GM19239 (cell line): ENCODE measurements at places on chromosomes 12 and 14.
A peak's percentile ranks its signal among the peaks of the same experiment; 100 is the strongest.

GRCh38 chr12:77120156-77121085 is 55.1 kb upstream of the E2F7 start:
- no peak for DNase-seq

DNA sequence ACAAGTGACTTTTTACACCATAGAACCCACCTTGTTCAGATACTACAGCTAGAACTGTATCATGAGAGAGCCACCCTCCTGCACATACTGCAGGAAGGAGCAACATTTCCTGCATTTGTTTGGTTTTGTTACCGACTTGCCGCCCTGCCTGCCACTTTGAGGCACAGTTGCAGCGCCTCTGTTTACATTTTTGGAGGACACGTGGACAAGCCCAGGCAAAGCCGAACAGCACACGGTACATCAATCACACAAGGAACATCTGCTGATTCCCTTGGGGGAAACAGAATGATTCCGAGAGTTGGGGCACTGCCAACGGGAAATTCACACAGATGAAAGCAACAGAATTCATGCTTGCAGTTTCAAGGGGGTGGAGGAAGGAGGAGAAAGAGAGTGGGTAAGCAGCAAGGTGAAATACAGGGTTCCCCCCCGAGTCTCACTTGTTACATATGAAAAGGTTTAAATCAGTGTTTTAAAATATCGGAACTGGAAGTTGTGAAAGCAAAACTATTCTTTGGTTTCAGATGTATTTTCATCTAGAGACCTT is 110.7 kb downstream of the BTG1 start:
- DNase-seq, result peak; percentile 10

DNA sequence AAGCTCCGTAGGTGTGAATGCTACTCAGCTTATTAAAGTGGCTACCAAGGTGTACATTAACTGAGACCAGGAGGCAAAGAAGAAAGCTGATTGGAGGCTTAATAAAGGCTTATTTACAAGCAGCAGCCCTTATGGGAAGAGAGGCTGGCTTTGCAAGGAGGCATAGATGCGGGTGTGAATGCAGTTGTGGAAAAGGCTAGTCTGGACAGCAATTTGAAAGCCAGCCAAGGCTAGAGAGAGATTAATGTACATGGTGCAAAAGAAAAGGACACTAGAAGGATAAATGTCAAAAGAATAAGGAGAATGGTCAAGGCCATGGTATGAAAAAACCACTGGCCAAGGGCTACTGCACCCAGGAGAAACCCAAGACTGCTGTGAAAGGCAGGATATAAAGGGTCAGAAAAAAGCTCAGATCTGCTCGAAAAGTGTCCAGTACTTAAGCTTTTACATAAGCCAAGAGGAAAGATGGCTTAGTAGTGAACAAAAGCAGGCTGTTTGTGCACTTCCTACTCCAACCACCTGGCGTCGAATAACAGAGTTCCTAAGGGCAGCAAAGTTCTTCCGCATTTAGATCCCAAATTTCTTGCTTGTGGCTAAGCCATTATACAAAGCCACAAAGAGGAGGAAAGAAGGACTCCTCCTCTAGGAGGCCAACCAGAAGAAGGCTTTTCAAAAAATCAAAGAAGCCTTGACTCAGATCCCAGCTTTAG is 24.0 kb downstream of the KLRK1 start:
- DNase-seq, result no peak

DNA sequence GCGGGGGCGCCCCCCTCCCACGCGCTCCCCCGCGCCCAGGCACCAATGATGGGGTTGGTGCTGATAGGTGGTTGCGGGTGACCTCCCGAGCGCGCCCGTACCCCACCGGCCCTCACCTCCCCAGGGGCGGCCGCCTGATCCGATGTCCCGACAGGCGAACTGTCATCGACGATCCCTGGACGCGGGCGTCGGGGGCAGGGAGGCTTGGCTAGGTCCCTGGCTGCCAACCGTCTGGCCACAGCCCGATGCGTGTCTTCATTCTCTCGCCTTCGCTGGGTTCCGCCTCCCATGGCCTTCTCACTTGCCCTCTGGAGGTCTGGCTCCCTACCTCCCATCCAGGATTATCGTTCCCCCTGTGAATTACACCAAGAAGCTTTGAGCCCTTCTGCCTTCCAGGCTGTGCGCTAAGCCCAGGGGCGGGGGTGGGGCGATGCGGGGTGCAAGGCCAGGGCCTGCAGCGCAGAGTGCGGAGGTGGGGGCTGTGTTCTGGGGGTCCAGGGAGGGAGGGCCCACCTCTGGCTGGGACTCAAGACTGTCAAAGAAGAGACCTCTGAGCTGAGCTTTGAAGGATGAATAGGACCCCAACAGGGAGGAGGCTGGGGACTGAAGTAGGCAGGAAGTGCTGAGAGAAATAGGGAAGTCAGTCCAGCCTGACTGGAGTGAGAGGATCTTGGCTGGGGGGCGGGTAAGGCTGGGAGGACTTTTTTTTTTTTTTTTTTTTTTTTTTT is 7.7 kb upstream of the RACGAP1 start:
- DNase-seq, result no peak

- DNase-seq, result no peak
These were observed 1.7 kb downstream of the CDK17 start for GRCh38 chr12:96398424-96399119.

GRCh38 chr14:23142826-23143225 is 23.8 kb upstream of the CEBPE start:
- no peak for DNase-seq

DNA sequence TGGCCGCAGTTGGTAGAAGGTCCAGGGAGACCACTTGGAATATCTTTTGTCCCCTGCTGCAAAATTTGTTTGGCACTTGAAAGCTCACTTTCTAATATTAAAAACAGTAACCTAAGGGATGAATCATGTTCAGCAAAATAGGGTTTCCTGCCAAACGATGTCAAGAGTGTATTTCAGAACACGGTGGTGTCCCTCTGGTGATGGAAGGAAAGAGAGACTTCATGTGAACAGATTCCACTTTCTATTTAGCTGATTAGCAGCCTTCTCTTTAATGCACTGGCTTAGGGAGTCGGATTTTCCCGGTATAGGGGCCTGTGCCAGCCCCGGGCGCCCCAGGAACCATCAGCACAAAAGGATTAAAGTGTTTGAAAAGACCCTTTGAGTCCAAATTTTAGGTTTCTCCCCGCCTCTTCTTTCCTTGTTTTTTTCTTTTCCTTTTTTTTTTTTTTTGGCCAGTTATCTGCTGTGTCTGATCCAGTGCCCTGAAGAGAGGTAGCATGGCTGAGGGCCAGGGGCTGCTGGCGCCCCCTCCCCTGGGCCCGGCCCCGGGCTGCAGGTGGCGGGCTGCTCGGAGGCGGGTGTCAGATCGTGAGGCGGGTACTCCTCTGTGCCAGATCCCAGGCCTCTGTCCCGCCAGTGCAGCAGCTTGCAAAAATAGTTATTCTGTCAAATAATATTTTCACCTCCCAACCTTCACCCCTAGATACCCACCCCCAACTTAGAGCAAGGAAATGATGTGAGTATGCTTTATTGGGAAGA is 88.3 kb downstream of the TESC start:
- DNase-seq, result no peak

DNA sequence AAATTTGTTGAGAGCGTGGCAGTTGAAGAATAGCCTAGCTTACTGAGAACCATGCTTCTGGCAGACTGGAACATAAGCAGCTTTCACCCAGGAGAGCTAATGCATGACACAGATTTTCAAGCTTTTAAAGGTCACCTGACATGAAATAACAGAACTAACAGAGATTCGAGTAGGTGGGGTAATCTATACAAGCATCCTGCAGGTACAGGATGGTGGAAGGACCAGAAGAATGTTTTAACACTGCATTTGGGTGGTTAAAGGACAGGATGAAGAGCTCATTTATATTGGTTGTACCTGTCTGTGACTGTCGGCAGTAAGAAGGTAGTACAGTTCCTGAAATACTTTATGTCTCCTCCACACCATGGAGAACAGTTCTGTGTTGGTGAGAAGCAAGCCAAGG is 8.9 kb downstream of the PELI2 start:
- DNase-seq, result no peak

DNA sequence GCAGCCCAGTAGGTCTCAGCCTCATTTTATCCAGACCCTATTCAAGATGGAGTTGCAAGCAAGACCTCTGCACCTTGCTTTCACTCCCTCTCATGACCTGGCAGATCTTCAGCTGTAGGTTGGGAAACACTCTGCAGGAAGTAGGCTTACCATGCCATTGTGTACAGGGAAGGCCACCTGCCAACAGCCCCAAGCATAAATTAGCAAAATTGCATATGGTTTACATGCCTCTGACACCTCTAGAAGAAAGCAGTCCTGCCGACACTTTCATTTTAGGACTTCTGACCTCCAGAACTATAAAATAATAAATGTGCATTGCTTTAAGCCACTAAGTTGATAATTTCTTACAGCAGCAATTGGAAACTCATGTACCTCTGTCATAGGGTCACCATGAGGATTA is 96.9 kb downstream of the SLC15A4 start:
- DNase-seq, result no peak

- no peak for DNase-seq
These were observed 18.0 kb downstream of the ACACB start for GRCh38 chr12:109134186-109134917.

- DNase-seq, result no peak
These were observed 152.9 kb downstream of the EPS8 start for GRCh38 chr12:15636060-15636890.

GRCh38 chr12:57621497-57622292 is 10.5 kb downstream of the ARHGEF25 start:
- DNase-seq, result peak; percentile 71

DNA sequence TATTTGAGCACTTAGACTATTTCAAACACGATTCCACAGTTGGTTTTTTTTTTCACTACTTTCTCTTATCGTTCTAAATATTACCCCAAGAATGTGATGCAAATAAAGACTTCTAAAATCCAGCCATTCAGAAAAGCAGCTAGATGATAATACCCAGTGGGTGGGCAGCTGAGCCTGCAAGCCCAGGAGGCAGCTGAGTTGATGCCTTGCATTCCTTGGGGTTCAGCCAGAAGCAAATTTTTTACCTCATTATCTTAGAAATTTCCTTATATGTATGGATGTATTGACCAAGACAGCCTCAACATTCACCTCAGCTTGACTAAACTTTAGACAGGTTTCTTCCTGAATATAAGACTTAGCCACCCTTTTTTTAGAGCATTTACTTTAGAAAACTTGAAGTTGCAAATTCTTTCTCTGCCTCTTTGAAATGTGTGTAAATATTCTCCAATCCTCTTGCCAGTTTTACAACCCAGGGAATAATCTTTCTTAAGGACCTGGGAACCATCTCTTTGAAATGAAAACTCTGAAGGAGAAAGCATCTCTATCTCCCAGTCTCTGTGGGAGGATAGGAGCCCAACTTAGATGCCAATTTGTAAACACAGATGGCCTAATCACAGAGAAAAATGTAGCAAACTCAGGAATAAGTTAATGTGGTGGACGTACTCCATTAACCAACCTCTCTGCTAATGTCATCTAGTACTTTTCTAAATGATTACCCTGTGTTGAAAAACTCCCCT is 52.2 kb upstream of the ANP32D start:
- no peak for DNase-seq

DNA sequence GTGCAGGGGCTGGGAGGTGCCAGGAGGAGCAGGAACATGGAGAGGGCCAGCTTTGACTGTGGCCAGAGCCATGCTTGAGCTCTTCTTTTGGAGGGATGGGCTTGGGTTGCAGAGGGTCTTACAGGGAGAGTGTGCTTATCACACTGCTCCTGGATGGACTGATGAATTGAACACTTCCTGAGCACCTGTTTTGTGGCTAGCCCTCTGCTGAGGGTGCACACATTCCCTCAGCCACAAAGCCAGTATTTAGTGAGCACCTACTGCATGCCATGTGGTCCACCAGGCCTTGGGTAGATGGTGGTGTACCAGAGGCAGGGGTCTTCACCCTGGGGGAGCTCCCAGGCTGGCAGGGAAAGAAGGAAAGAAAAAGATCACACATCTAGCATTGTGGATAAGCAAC is 118.9 kb downstream of the SLC25A47 start:
- no peak for DNase-seq

DNA sequence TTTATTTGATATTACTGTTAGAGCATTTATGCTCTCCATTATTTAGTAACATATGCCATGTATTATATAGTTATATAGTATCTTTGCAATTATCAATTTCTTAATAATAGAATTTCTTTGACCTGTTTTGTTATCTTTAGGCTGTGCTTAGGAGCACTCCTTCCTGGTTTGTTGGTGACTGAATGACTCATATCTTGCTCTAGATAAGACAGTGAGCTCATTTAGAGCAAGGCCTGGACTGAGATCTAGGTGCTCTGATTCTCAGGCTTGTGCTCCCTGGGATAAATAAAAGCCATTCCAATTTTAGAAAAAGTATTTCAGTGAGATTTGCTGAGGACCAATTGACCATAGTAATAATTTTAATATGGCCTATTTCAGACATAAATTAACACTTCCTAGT is 951.2 kb downstream of the FLRT2 start:
- no peak for DNase-seq

GRCh38 chr12:92416385-92416812 is 270.8 kb upstream of the BTG1 start:
- no peak for DNase-seq
